ENCODE measurements at places on chromosomes 1 and 21.

GRCh38 chr1:225977937-225978748 lies 21.0 kb downstream of the SDE2 start:
- DNase-seq, result no peak

DNA sequence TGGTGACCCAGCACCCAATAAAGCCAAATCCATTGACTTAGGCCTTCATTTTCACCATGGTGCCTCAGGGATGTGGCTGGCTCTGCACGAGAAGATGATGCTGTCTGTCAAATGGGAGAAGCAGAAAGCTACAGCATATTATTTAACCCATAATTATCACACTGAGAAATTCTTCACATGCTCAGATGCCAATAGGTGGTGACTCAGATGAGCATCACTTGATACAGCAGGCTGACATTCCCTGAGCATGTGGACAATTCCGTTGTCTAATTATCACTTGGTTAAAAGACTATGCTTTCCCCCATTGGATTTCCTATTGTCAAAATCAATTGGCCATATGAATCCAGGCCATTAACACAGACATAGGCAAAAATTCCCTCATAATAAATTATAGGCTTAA lies 44.0 kb upstream of the HSD3B1 start:
- no peak for DNase-seq

- no peak for DNase-seq
Observed at GRCh38 chr1:209645574-209646452, 6.4 kb downstream of the LAMB3 start.

GRCh38 chr1:208008534-208008933 lies 97.6 kb upstream of the CD34 start:
- no peak for DNase-seq

GRCh38 chr21:37767984-37768383 lies 148.3 kb downstream of the KCNJ6 start:
- DNase-seq, result no peak

GRCh38 chr1:2180297-2181245 lies 14.0 kb downstream of the FAAP20 start:
- no peak for DNase-seq

GRCh38 chr1:110068646-110069403 lies 1.6 kb downstream of the ALX3 start:
- DNase-seq, result no peak

DNA sequence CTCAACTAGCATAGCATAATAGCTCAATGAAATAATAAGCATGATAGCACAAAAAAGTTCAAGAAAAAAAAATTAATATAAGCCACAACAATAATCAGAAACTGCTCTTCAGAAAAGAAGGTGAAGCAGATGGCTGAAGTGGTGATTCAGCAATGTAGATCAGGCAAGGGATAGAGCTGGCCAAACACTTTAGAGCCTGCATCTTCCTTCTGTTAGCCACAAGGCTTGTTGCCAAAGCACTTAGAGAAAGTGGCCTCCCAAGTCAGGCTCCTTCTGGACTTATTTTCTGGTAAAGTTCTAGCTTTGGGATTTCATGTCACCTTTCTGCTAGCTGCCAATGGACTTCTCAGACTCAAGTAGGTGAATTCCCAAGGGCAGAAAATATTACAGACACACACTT lies 60.3 kb upstream of the C1orf87 start:
- DNase-seq, result no peak

DNA sequence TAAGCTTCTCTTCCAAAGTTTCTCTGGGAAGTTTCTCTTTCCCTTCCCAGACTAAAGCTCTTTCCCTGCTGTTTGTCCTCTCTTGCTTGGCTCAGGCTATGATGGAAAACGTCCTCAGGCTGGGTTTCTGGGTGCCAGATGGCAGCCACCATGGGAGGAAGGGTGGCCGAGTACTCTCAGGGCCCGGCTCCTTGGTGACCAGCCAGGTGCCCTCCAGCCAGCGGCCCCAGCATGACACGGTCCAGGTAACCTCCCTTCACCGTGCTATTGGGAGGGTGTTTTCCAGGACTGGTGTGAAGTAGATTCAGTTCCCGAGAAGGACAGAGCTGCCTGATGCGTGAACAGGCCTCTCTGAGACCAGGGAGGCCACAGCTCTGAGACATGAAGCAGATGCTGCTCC lies 60.3 kb downstream of the KIF26B start:
- DNase-seq, result no peak

DNA sequence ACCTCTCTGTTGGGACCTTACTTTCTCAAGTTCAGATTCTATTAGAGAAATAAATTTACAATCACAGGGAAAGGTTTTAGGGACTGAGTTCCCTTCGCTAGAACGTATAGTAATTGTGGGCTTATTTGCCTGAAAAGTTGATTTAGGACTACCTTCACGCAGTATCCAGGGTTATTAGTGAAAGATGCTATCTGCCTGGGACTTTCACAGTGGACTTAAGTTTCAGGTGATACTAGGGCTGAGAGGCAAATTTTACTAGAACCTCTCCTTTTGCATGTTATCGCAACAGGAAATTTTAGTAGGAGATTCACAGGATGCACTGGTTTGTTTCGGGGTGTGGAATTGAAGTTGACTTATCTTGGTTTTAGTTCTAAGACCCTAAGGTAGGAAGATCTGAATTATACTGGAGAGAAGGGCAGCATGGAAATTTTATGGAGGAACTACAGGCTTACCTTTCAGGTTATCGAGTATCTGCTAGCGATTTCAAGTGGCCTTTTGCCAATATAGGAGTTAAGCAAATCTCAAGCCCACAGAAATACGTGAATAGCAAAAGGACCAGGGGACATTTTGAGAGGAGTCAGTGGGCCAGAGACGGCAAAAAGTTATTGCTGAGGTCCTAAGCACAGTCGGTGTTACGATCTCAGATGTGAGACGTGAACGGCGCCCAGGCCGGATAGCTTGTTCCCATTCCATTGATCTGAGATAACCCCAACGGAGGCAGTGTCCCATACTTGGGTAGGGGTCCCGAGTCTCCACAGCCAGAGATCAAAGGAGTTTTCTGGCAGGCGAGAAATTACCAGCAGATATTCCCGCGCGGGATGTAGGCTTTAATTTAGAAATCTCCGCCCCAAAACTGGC lies 723 bp upstream of the GNAI3 start:
- no peak for DNase-seq

DNA sequence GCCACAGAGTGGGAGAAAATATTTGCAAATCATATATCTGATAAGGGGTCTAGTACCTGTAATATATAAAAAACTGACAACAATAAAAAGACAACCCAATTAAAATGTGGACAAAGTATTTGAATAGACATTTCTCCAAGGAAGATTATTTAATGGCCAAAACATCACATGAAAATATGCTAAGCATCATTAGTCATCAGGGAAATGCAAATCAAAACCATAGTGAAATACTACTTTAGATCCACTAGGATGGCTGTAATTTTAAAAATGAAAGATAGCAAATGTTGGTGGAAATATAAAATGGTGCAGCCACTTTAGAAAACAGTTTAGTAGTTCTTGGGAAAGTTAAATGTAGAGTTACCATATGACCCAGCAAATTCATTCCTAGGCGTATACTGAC lies 118.7 kb upstream of the KIF26B start:
- no peak for DNase-seq
